ENCODE measurements at places on chromosomes 2 and 18.
A peak's percentile ranks its signal among the peaks of the same experiment; 100 is the strongest.

DNA sequence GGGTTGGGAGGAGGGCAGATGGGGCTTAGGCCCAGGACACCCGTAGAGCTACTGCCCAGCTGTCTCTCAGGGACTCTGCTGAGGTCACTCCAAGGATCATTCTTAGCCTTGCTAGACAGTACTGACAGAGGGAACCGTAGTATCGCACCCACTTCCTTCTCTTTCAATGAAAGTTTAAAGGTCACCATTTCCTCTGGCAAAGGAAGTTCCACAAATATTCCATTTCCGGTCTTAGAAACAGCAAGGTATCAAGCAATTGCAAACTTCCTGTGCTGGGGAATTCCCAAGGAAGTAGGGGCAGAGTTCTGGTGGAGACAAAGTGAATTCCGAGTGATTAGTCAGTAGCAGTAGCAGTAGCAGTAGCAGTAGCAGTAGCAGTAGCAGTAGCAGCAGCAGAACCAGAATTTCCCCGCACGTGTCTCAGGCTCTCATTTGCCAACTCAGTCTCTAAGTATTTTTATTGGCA, 24.7 kb downstream of the IL1B start:
- DNase-seq = peak; percentile 92

GRCh38 chr2:118806797-118807667, 40.4 kb downstream of the EN1 start:
- no peak for DNase-seq

GRCh38 chr18:52009958-52010357, 330.0 kb upstream of the DCC start:
- no peak for DNase-seq

- DNase-seq = no peak
Observed at GRCh38 chr2:218547978-218548377, 20.2 kb downstream of the USP37 start.

DNA sequence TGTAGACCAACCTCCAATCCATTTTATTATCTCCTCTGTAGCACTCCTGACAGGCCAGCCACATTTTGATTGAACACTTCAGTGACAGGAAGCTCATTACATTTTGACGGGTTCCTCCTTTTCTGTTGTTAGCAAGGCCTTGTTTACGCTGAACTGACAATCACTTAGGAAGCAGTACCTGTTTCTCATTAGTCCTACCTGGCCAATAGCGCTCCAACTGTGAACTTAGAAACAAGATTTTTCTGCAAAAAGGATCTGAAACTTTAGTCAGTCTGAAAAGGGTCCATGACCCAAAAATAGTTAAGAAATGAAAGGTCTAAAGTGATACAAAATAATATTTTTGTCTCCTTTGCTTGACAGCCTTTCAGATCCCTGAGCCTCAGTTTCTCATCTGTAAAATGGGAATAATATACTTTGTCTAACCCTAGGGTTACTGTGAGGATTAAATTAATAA, 119.6 kb upstream of the MSTN start:
- no peak for DNase-seq

DNA sequence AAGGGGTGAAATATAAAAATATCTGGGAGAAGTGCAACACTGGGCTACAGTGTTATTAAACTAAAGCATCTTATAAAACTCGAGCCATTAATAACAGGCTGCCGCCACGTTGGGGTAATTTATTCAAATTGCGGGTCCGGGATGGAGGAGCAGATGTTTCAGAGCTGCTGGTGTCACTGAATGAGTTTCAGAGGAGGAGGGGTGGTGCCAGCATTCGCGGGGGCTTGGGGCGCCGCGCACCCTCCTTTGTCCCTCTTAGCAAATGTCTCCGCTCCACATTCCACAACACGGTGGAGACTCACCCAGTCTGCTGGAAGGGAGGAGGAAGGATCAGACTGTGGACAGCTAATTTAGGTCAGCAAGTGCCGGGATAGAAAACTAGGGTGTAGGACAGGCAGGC, 260.5 kb downstream of the CELF4 start:
- DNase-seq = no peak

DNA sequence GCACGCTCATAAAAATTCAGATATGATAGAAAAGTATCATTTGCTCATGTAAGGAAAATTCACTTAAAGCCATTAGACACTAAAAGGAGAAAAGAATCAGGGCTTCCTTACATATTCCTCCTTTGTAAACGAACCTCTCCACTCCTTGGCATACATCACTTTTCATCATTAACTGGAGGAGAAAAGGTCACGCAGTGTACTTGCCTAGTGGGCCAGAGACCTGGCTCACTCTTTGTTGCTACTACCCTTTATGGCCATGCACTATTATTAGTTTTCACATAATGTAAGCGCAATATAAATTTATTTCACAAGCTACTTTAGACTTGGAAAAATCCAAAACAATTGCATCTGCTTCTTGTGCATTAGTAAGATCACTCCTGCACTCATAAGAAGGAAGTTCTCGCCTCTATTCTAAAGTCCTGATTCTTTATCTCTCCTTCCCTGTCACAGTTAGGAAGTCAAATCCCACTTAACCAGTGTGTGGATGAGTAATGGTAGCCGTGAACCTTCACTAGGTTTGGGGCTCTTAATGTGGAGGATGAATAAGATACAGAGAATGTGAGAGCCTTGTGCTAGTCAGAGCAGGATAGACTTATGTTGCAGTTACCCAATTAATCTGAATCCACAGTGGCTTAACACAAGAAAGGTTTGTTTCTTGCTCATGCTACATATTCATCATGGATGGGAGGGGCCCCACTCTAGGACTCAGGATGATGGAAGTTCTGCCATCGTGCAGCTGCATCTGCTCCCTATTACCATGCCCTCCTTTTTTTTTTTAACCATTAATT, 115.0 kb upstream of the GLS start:
- DNase-seq = peak; percentile 89

Data from fibroblast of upper back skin (primary cell).